Effector CD8-positive, alpha-beta T cell (primary cell): ENCODE measurements at places on chromosomes 2 and 18.

GRCh38 chr18:71433373-71433772 is 1110.8 kb downstream of the CBLN2 start:
- DNase-seq: no peak

- DNase-seq: no peak
These were observed 450.1 kb upstream of the PKDCC start for GRCh38 chr2:41597680-41598079.

- no peak for DNase-seq
These were observed 275.3 kb downstream of the CMPK2 start for GRCh38 chr2:6590442-6590841.

DNA sequence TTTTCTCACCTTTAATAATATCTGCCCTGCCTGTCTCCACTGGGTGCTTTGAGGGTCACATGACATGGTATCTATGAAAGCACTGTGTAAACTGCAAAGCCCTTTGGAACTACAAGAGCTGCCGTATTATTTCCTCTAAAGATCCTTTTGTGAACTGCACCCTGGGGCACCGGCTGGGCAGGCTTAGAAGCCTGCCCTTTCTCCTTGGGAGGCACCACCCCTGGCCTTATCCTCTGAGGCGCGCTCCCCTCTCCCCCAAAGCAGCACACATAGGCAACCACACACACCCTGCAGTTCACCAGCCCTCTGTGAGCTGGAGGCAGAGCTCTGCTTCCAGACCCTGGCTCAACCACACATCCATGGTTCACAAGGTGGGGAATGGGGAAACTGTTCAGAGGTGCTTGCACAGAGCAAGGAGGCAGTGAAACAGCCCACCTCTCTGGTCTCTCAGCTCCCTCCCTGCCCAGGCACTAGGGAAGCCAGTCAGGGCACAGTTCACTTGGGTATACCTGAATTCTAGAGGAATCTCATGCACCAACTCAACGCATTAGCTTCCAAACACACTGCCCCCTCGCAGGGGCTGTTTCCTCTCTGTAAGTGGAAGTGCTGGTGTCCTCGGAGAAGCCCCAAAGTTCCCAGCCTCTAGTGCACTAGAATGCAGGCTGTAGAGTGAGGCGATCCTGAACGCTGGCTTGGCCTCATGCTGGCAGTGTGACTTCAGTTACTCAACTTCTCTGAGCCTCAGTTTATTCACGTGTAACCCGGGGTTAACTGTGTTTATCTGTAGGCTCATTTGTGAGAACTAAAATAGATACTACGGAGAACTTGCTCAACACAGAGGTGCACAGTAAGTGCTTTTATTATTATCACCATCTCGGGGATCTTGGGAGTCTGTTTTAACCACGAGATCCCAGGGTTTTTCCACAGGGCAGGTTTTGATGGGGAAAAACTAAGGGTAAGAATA is 11.0 kb downstream of the SIGLEC15 start:
- no peak for DNase-seq

- DNase-seq: peak; percentile 17
These were observed 27.5 kb downstream of the EML4 start for GRCh38 chr2:42196403-42197267.

GRCh38 chr2:12282780-12283695 is 433.7 kb upstream of the TRIB2 start:
- no peak for DNase-seq

DNA sequence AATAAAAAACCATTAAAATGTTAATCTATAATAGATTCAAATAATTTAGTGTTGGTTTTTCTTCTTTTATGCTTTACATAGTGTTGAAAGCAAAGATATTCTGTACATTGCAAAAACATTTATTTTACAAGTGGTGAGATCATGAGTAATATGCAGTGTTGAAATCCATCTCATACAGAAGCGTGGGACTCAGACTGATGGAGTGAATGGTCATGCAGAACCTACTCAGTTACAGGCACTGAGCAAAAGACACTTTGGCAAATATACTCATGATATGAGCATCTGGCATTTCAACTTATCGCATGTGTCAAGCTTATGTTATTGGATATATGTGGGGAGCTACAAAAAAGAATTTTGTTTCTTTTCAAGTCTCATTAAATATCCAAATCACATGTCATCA is 620.2 kb upstream of the NETO1 start:
- DNase-seq: no peak

- DNase-seq: no peak
These were observed 226.1 kb downstream of the VAPA start for GRCh38 chr18:10139783-10140410.

- DNase-seq: no peak
These were observed 195.7 kb downstream of the PIEZO2 start for GRCh38 chr18:10953672-10954071.

DNA sequence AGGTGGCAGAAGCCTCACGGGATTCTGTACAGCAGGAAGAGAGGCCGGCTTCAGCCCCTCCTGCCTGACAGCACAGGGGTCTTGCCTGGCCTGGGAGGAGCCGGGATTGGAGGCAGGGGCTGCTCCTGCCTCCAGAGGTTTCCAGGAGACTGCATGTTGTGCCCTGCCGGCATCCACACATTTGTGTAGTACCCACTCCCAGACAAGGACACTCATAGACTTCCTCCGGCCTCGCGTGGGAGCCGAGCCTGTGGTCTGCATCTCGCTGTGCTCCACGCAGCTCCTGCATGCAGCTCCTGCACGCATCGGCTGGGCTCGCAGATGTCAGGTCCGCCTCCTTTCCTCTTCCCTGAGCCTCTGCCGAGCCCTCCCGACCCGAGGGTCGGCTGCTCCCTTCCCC is 34.7 kb downstream of the TPO start:
- no peak for DNase-seq

GRCh38 chr18:41034413-41034812 is 920.6 kb upstream of the PIK3C3 start:
- no peak for DNase-seq

DNA sequence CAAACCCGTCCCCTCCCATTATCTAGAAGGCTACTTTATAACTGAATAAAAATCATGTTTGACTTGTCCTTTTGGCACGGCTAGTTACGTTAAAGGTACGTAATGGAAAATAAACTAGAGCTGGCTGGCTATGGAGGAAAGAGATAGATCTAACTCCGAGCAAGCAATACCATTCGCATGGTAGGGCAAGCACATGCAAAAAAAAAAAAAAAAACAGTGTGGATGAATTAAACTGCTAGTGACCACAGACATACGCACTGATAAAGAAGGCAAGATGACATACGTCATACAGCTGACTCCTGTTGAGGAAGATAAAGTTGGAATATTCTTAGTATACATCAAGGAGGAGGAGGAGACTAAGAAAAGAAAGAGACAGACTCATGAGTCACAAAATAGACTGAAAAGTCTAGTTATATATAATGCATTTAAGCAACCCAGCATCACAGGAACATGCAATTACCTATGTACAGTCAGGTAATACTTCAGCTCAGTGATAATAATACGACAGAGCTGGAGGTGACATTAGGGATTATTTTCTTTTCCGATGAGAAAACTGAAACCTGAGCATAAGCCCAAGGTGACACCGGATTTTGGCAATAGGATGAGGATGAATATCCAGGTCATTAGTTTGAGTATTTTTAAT is 37.9 kb upstream of the NARS1 start:
- DNase-seq: no peak

DNA sequence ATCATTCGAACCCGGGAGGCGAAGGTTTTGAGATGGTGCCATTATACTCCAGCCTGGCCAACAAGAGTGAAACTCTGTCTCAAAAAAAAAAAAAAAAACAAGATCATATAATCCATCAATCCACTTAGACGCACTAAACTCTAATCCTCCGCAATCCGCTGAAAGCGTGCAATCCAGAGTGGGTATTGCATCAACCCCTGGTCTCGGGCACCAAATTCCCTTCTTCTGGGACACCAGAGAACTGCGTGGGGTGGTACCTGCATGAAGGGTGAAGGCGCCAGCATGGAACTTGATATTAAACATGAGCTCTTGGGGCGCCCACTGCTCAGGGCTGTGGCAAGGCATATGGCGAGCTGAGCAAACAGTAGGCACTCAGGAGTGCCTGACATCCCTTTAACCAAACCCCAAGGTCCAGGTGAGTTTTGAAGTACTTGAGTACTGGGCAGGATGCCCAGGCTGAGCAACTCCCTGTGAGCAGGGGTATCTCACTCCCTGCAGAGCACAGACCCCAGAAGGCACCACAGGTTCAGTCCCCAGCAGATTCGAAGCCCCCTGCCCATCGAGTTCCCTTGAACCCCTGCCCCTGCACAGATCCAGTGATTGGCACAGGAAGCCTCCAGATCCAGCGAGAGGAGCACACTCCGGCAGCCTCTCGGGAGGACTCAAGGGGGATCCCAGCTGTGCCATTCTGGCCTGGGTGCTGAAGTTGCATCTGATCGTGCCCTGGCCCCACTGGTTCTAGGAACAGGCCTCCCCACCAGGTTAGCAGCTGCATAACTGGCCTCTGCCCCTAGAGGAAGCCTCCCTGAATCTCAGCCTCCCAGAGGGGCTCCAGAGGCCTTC is 8.0 kb downstream of the ALPI start:
- DNase-seq: no peak

DNA sequence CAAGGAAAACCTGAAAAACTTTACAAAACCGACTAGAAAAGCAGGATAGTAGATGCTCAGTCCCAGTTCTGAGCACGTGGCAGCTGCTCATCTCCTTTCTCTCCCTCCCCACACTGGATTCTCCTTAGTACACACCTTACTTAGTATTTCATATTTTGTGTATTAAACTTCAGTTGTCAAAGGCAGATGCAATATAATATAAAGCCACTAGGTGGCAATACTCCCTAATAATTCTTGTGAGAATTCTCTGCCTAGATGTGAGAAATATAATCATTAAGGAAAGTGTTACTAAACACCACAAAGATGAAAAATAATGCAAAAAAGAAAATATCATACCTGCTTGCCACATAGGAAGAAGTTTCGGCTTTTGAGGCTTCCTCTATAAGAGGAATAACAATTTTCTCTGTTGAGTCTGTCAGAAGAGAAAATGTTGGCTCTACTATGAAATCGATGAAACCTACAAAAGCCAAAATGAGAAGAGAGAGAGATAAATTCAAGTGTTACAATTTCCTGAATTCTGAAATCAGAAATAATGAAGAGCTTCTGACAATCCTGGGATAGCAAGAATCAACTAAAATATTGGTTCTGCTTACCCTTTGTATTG is 200.6 kb downstream of the PPP1R1C start:
- no peak for DNase-seq

- DNase-seq: no peak
These were observed 83.6 kb downstream of the SPTBN1 start for GRCh38 chr2:54539683-54540082.

- no peak for DNase-seq
These were observed 86.0 kb upstream of the ALPP start for GRCh38 chr2:232292395-232293154.

- DNase-seq: no peak
These were observed 92.8 kb downstream of the COLEC12 start for GRCh38 chr18:407626-408224.

DNA sequence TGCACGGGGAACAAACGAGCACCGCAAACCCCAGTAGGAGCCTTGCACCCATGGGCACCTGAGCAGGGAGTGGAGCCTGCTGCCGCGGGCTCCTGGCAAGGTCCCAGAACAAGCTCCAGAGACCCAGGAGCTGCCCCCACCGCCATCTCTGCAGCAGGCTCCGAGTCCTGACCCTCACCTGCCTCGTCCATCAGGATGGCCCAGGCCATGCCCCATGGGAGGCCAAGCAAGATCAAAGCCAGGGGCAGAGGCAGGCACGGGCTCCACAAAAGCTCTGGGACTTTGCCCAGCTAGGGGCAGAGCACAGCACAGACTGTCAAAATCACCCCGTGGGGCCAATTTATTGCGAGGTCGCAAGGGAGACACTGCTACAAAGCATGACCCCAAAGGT is 43.6 kb downstream of the GPC1 start:
- DNase-seq: no peak

DNA sequence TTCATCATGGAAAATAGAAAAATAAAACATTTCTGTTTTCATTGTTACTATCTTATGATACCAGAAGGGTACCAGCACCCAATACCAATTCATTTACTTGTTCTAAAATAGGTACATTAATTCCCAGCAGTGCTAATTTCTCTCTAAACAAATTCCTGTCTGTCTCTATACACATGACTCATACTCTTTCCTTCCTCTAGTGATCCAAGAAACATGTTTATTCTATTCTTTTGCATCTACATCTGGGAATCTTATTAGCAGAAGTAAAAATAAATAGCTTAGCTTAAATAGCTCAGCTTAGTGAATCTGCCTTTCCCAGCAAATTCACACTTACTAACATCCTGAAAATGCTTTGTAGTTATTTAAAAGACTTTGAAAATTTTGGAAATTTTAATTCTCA is 84.5 kb upstream of the MAPRE2 start:
- no peak for DNase-seq

DNA sequence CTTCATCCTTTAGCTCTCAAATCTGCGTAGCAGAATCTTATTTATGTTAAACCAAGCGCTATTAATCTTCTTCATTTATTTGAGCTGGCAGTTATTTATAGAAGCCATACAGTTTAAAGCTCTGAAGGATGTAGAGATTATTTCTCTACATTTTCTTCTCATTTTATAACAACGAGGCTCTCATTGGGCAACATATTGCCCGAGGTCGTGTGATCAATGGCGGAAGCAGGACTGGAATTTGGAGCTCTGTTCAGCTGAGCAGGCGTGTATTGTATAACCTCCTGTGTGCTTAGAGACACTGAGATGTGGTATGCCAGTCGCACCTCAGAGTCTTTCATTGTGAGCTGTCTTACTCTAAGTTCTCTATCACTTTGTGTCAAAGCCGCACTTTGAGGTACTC is 17.5 kb upstream of the DRC1 start:
- no peak for DNase-seq

DNA sequence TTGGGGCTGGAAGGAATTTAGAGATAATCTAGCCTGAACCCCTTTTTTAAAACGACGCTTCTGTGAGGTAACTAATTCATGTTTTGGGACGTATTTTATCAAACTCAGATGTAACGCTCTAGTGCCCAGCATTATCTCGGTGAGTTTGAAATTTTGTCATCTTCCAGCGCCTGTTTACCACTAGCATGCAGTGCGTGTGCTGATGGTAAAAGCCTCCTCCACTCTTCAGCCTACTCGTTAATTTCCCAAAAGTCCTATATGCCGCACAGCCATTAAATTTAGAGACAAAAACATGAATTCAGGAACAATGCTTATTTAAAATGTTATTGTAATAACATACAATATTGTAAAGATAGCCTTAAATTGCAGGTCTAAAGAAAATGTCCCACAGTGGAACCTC is 2.8 kb downstream of the ZCCHC2 start:
- no peak for DNase-seq

GRCh38 chr2:237692601-237693290 is 65.4 kb downstream of the LRRFIP1 start:
- DNase-seq: no peak

GRCh38 chr2:64839844-64840243 is 149.4 kb upstream of the SLC1A4 start:
- no peak for DNase-seq
